ENCODE measurements at places on chromosomes 13 and 19.
A peak's percentile ranks its signal among the peaks of the same experiment; 100 is the strongest.

DNA sequence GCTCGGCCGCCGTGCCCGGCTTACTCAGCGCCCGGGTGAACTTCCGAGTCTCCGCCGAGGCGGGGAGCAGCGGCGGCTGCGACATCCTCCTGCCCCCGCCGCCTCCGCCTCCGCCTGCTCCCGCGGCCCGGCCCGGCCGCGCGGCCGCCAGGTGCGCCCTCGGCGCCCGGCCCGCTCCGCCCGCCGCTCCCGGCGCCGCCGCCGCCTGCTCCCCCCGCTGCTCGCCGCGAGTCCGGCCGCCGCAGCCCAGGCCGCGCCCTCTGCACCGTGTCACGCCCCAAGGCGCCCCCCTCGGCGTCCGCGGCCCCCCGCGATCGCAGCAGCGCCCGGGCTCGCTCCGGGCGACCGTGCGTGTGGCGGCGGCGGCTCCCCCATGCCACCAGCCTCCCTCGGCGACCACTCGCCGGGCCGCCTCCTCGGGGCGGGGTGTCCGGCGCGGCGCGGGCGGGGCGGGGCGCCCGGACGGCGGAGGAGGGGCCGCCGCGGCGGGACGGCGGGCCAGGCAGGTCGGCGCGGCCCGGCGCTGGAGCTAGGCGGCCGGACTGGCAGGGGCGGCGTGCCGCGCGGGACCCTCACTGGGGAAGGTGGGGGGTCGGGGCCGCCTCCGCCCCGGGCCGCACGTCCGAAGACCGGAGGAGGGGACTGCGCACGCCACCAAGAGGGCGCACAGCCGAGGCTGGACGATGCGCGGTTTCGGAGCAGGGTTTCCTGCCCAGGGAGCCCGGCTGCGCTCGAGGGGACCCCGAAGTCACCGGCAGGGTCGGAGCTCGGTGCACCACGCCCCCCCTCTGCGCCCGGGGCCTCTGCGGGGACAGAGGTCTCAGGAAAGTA, 108.6 kb upstream of the DOCK9 start:
- peak; percentile 87 for DNase-seq

DNA sequence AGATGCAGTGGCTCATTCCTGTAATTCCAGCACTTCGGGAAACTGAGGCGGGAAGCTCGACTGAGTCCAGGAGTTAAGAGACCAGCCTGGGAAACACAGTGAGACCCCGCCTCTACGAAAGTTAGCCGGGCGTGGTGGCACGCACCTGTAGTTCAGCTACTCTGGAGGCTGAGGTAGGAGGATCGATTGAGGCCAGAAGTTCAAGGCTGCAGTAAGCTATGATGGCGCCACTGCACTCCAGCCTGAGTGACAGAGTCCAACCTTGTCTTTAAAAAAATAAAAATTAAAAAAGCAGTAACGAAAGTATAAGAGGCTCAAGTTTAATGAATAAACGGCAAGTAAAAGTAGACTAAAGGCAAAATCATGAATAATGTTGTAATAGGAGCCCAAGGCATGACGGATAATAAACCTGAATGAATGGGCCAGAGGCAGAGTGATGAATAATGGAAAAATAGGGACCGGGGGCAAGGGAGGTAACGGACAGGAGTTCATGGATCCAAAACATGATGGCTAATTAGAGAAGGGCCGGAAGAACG, 1.2 kb upstream of the TOMM40 start:
- no peak for DNase-seq

- DNase-seq = no peak
Observed at GRCh38 chr13:73036566-73036965, 22.2 kb upstream of the KLF5 start.

- DNase-seq = no peak
Observed at GRCh38 chr13:72875233-72875632, 93.3 kb downstream of the PIBF1 start.
